ENCODE measurements at places on chromosomes 3 and 15. TPM values are rescaled to one million over a fixed set of nuclear protein-coding genes. Genes with fewer than 3 reads are reported as not detected.

DNA sequence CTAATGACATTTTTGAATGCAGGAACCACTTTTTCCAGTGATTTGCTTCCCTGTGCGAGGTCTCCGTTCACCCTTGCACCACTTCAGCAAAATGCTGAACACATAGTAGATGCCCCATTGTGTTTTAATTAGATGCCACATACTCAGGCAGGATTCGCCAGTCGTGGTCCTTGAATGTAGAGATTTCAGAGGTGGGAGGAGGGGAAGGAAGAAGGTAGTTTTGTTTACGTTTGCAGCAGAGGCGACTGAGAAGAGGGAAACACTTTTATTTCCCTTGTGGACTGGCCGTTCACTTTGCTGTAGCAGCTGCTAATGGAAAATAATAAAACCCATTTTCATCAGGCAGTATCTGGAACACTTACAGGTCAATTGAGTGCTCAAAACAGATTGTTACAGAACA is 262.8 kb upstream of the TBL1XR1 start:
- peak; percentile 72 for DNase-seq

- DNase-seq, result no peak
Measured at GRCh38 chr3:193729088-193729465, 136.1 kb downstream of the OPA1 start.

- no peak for DNase-seq
Measured at GRCh38 chr3:184172681-184173373, 1.8 kb upstream of the AP2M1 start.

- DNase-seq, result peak; percentile 48
Measured at GRCh38 chr3:125374501-125374995, 577 bp downstream of the ZNF148 start.

DNA sequence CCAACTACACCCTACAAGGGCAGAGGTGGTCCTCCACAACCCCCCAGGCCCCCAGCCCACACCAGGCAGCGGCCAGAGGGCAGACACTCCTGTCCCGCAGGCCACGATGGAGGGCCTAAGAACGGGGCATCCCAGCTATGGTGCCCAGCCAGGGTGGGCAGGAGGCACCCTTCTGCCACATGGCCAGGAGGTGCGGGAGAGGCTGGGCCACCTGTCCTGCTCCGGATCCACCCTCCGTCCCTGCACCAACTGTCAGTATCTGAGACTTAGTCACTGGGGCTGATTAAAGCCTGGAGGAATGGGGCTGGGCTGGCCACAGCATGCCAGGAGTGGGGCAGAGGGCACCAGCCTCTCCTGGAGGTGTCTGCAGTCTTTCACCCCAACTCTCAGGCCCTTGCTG is 37.9 kb downstream of the TNK2 start:
- no peak for DNase-seq

DNA sequence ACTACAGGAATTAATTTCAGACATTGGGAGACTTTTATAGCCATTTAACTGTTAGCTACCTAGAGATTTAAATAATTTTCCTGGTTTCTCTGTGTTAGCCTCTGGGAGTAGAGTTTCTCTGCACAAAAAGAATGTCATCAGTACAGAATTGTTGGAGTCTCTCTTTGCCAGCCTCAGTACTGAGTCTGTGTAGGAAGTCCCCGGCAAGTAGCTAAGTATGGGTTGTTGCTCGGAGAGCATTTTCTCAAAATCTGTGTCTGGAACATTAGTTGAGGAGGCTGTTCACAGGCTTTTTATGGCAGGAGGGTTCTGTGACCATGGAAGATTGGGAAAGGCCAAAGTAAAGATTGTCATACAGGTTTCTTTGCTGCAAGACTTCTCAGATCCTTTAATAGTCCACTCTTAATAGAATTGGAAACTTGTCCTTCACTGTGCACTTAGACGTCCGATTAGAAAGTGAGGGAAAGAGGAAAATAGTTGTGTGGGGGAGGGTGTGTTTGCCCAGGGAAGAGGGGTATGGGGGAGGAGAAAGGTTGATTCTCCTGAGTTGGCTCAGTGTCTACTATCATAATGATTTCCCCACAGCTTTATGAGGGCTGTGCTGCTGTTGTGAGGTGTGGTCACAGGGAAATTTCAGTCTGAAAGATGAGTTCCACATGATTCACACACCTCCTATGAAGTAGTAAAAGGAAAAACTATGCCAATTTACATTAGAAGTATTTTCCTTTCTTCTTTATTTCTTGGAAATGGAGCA is 207.1 kb downstream of the PTPRG start:
- DNase-seq, result no peak

- DNase-seq, result no peak
Measured at GRCh38 chr15:94965593-94965992, 734.2 kb downstream of the MCTP2 start.

GRCh38 chr3:185215873-185216606 is 37.8 kb downstream of the EHHADH start:
- DNase-seq, result no peak

DNA sequence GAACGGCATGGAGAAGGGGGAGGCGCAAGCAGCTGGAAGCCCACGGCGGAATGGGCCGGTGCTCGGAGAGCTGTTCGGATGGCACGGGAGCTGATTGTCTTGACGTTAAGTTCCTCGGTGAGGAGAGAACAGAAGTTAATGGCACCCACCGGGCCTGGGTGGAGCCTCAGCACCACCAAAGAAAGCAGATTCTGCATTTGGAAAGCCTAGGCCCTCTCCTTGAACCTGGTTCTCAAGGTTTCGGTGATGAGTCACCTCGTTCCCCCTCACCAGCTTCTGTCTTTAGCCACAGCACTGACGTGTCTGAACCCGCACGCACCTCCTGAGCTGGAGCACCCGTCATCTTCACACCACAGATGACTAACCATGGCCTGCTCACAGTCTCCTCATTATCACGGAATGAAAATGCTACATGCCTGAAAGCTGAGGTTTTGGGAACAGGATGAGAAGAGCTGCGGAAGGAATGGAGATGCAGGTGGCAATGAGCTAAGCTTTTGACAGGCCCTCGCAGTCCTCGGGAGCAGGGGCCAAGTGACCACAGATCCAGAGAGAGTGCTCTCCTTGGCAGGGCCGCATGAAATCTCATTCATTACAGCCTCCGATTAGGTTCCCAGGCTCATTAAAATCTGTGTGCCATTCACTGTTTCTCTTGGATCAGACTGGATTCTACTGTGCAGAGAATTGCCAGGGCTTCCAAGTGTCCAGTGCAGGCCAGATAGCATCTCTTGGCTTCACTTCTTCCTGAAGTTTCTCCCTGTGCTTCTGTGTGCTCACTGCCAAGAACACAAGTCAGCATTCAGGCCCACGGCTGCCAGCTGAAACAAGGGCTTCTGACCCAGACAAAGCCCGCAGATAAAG is 96.3 kb upstream of the DLG1 start:
- DNase-seq, result no peak

- no peak for DNase-seq
Measured at GRCh38 chr15:66269326-66270090, 16.0 kb upstream of the MEGF11 start.

- no peak for DNase-seq
Measured at GRCh38 chr3:69853027-69853426, 113.8 kb downstream of the MITF start.

GRCh38 chr15:36953346-36953745 is 147.0 kb downstream of the MEIS2 start:
- DNase-seq, result no peak

GRCh38 chr15:70164910-70165715 is 67.4 kb upstream of the TLE3 start:
- no peak for DNase-seq

DNA sequence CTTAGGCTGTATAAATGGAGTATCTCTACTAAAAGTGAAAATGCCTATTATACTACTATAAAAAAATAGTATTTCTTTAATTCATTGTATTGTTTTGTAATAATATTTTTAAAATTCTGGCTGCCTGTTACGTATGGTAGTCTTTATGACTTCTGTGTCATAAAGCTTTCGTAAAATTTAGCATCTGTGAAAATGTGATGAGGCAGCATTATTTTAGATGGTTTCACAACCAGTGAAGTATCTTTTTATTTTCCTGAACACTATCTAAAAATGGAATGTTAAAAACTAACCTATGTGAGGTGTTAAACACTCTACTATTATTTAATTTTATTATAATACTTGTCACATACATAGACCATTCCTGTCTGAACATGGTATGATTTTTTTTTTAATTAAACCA is 46.2 kb downstream of the LRCH3 start:
- no peak for DNase-seq

DNA sequence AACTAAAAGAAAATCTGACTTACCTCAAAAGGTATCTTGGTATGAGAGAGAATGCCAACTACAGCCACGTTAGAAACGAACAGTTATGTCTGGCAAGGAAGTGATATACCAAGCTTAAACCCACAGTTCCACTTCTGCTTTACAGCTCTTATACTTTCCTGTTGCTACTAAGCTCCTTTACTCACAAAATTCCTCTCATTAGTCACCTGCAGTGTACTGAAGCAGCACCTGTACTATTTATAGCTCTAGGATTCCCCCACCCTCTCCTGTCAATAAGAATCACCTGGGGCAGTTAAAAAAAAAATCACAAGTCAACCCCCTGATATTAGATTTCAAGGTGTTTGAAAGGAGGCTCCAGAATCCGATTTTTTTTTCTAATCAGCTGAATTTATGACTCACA is 2.9 kb upstream of the TMEM266 start:
- DNase-seq, result no peak

DNA sequence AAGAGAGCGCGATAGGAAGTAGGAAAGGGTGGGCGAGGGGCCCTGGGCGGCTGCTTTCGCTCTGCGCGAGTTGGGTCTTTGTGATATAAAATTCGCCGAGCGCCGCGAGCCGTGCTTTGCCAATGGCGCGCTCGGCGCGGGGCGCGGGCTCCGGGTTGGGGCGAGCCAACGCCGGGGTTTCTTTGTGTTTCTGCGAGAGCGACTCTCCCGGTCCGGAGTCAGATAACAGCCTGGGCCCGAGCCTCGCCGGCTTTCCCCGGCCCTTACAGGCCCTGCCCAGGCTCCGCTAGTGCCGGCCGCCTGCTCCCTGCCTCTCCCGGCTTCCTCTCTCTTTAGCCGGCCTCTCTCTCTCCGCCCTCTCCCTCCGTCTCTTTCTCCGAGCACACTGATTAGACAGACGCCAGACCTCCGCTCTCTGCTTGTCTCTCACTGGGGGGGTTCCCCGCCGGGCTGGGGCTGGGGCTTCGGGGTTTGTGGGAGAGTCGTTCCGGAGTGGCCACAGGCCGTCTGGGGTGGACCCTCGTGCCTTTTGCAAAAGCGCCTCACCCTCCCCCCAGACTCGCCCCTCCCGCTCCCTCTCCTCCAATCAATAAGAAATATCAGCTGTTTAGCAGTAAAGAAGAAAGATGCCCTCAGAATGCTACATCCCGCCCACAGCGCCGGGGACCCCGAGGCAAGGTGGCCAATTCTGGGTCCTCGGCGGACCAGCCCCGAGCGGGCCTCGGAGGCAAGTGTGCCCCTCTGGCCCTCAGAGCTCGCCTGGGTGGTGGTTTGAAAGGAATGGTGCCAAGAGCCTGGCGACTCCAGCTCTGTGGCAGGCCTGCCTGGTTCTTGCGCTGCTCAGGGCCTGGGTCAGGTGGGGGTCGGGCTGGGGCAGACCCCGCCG is 2.9 kb downstream of the NR2F2 start:
- DNase-seq, result no peak

GRCh38 chr3:119255214-119255613 is 14.5 kb upstream of the B4GALT4 start:
- DNase-seq, result no peak

DNA sequence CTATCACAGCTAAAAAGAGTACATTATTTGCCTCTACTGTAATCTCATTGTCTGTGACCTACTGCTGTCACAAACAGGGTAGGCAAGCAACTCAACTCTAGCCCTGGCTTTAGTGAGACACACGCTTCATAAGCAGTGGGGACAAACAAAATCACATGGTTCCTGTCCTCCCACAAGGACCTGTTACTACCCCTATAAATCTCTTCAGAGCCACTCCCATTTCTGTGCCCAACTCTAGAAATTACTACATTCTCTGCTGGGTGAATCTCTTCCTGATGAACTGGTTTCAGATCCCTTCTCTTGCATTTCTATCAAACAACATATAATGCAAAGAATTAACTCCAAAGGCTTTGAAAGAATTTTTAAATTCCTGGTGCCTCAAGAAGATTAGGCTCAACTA is 117.3 kb downstream of the DMXL2 start:
- no peak for DNase-seq

- no peak for DNase-seq
Measured at GRCh38 chr3:51702156-51702555, 4.7 kb upstream of the GRM2 start.

DNA sequence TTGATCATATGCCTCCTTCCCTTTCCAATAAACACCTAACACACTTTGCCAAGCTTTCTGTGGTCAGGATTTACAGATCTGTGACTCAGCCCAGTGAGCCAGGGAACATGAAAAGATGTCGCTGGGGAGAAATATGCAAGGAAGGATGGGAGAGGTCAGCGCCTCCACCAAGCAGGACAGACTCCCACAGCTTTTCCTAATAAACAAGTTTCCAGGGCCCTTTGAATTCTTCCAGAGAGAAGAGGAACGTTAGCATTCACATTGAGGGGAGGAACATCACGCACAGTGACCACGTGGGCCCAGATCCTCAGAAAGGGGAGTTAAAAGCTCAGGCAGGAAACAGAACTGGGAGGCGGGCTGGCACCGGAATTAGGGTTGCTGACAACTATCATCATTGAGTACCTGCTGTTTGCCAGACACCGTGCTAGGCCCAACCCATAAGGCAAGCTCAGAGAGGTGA is 33.3 kb upstream of the MRPS22 start:
- DNase-seq, result no peak

GRCh38 chr3:111285694-111286093 is 214.1 kb downstream of the NECTIN3 start:
- peak; percentile 5 for DNase-seq

GRCh38 chr3:161332792-161333191 is 38.5 kb downstream of the SPTSSB start:
- no peak for DNase-seq

GRCh38 chr3:94525043-94525442 is 462.2 kb downstream of the NSUN3 start:
- DNase-seq, result peak; percentile 25

DNA sequence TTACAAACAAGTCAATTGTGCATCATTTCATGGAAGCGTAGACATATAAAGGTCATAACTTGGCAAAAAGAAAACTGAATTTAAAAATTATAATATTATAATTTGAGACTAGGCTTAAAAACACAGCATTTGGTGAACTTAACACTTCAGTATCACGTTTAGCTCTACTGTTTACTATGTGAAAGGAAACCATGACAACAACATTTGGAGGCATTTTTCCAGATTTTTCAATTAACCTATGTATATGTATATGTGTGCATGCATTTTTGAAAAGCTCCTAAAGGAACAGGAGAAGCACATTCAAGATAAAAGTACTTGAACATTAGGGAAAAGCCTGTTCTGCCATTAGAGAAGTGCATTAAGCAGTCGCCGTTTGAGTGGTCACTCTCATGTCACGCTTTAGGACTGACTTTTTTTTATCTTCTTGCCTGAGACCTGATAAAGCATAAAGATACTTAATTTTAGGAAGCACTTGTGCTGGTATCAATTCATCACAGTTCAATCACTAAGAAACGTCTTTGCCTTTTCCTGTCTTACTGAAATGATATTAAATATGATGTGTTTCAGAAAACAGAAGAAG is 156.0 kb downstream of the NAALADL2 start:
- no peak for DNase-seq

The CERS3 gene
- 1.6 TPM for polyA plus RNA-seq

The IQCF5 gene
- not detected for polyA plus RNA-seq

The CTXN2 gene
- polyA plus RNA-seq, result not detected

The SPSB4 gene
- 18.8 TPM for polyA plus RNA-seq

The CCDC39 gene
- 0.64 TPM for polyA plus RNA-seq

The FGF7 gene
- polyA plus RNA-seq, result 45.0 TPM

The CHD2 gene
- 78.5 TPM for polyA plus RNA-seq

The HTR3E gene
- polyA plus RNA-seq, result not detected

The ROPN1 gene
- not detected for polyA plus RNA-seq

The SLC12A1 gene
- polyA plus RNA-seq, result 1.9 TPM
